ENCODE measurements at places on chromosomes 7 and 10. TPM values are rescaled to one million over a fixed set of nuclear protein-coding genes. Genes with fewer than 3 reads are reported as not detected.

ELMO1 gene
- total RNA-seq: 1.6 TPM

RELN gene
- total RNA-seq: not detected

ARHGAP12 gene
- 34.9 TPM for total RNA-seq

TAF5 gene
- total RNA-seq: 3.0 TPM

ATP5MK gene
- total RNA-seq: 435 TPM

MUC3A gene
- 22.0 TPM for total RNA-seq

OR2A1 gene
- not detected for total RNA-seq

IGFBP3 gene
- 181 TPM for total RNA-seq

PRRT4 gene
- total RNA-seq: 0.36 TPM

EIF4EBP2 gene
- total RNA-seq: 10.3 TPM

SPDYE11 gene
- not detected for total RNA-seq

FAM13C gene
- total RNA-seq: not detected

RPA3 gene
- 104 TPM for total RNA-seq

DOCK1 gene
- total RNA-seq: 25.8 TPM

RBP4 gene
- total RNA-seq: 5.1 TPM

LDB1 gene
- total RNA-seq: 24.3 TPM

FGFBP3 gene
- total RNA-seq: 2.4 TPM

C10orf143 gene
- 1.1 TPM for total RNA-seq

RARRES2 gene
- total RNA-seq: not detected

SPDYE16 gene
- not detected for total RNA-seq

TNS3 gene
- total RNA-seq: 77.1 TPM

TRA2A gene
- 88.0 TPM for total RNA-seq

NEBL gene
- 8.2 TPM for total RNA-seq

ACTA2 gene
- total RNA-seq: 24.1 TPM

AKR1D1 gene
- not detected for total RNA-seq

CFTR gene
- total RNA-seq: not detected

CCDC146 gene
- total RNA-seq: 0.53 TPM

COL17A1 gene
- 1.9 TPM for total RNA-seq

MARVELD1 gene
- total RNA-seq: 49.0 TPM

RSU1 gene
- total RNA-seq: 80.8 TPM

P4HA1 gene
- total RNA-seq: 24.3 TPM

ZNF138 gene
- 2.8 TPM for total RNA-seq

ASB15 gene
- total RNA-seq: not detected
